Nasal cavity respiratory epithelium epithelial cell of viscerocranial mucosa (primary cell): ENCODE measurements at places on chromosomes 13 and 19. TPM values are rescaled to one million over a fixed set of nuclear protein-coding genes. Genes with fewer than 3 reads are reported as not detected.

The ZNF99 gene
- not detected in 2 replicates for total RNA-seq

The DKKL1 gene
- 0.14 and 0.34 TPM in 2 replicates for total RNA-seq

The OR7C1 gene
- not detected in 2 replicates for total RNA-seq

The FPR1 gene
- total RNA-seq = under 0.01 and 0.07 TPM in 2 replicates

The KIR2DL3 gene
- total RNA-seq = not detected in 2 replicates
